ENCODE measurements at places on chromosomes 4 and X.

DNA sequence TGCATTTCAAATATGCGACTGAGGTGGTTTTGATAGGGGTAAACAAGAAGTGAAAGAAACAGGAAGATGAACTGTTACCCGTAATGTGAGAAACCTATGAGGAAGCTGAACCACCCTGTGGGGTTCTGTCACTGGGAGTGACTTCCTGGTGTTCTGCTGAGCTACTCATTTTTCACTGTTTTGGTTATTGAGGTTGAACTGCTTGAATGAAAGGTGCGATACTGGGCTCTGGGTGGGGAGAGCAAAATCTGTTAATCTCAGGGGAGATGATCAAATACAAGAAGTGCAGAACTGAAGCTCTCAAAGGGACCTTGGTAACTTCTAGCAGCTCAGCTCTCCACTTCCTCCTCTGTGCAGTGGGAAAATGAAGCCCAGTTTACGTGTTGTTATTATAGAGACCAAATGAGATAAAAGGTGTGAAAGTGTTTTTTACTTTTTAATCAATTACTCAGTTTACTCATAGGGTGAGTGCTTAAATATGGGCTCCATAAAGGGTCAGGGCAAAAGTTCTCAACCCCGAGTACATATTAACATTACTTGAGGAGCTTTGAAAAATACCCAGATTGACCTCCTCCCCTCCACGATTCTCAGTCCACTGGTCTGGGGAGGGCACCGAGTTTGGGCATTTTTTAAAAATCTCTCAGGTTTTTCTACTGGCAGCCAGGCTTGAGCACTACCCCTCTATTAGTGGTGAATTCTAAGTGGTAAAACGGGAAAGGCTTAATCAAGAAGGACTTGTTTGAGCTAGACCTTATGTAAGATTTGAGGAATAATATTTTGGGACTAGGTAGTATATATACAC lies 66.7 kb downstream of the COQ2 start:
- DNase-seq, result no peak

DNA sequence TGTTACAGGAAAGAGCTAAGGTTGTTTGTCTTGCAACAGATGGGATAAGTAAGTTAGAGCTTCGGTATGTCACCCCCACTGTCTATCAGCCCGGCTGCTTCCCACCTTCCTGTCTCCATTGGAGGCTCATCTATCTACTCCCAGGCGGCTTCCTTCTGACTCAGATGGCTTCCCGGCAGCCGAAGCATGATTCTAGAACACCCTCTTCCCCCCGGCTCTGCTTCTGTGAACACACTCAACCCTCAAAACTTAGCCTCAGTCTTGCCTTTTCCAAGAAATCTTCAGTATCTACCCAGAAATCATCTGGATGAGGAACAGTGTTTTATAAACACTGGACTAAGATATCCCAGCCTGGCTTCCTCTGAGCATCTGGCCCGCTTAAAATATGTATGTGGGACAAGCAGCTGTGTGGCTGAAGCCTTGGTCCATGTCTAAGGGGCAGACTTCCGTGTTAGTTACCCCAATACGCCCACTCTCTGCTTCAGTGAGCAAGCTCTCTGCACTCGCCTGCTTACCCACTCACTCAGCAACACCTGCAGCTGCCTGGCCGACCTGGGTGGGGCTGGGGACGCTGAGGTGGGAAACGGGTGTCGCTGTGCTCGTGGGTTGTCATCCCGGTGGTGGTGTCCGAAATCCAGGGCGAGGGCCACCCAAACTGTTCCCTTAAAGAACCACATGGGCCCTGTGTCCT lies 12.0 kb upstream of the SLC2A9 start:
- DNase-seq, result peak; percentile 92

- no peak for DNase-seq
These were observed 12.1 kb downstream of the PCGF3 start for GRCh38 chr4:717601-718320.

- DNase-seq, result no peak
These were observed 178.1 kb downstream of the IL15 start for GRCh38 chr4:141814499-141814898.

DNA sequence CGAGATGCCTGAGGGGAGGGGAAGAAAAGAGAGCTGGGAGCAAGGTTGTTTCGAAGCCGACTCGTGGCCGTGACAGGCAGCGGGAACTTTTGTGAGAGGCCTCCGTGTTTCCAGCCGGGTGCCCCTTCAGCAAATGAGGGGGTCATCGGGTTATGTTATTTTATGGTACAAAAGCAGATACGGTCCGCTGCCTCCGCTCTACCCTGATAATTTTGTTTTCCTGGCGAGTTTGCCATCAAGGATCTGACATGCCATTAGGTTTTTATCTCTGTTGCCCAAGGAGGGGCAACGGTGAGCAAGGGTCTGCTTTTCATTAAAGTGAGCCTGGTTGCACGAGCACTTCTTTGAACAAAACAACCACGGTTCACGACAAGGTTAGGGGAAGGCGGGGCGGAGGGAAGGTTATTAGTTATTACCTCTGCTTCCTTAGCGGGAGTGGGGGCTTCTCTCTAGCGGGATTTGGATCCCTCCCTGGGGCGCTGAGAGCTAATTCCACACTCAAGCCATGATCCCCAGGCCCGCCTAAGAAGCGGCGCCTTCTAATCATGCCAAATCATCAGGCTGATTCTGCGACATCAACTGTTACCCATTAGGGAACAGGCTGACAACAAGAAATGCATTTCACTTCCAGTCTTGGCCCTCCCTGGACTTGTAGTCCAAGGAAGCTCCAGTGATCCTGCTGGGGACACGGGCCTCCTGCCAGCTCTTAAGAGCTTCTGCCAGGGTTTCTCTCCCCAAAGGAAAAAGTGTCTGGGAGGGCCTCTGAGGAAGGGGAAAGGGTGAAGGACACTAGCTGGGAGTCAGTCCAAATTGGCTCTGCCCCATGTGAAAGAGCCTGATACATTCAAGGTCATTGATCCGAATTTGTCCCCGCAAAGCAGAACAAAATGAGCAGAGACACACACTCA lies 617.7 kb downstream of the MID1IP1 start:
- DNase-seq, result no peak

GRCh38 chr4:16187455-16187854 lies 38.8 kb downstream of the TAPT1 start:
- DNase-seq, result no peak

DNA sequence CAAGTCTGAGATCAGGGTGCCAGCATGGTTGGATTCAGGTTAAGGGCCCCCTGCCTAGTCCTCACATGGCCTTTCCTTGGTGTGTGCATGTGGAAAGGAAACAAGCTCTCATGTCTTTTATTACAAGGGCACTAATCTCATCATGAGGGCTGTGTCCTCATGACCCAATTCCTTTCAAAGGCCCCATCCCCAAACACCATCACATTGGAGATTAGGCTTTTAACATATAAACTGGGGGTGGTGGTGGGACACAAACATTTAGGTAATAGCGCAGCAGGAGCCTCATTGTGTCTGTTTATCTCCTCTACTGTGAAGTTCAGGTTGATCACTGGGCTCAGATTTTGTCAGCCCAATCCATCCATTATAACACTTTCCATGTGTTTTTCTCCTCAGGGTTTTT lies 41.0 kb downstream of the BEX3 start:
- DNase-seq, result no peak

DNA sequence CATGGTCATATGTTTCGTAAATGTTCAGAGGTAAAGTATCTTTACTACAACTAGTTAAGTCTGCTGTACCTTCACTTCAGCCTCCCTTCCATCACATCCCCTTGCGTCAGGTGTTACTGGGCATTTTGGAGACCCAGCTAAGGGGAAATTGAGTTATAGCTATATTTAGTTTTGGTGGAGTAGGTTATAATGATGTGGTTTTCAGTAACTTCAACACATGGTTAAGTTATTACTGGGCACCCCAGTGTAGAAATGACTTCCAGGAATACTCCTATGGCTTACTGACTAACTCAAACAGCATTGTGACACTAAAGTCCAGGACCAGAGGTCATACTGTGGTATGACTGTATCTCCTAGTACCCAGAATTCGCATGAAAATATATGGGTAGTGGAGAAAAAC lies 23.4 kb upstream of the ACSL1 start:
- no peak for DNase-seq

DNA sequence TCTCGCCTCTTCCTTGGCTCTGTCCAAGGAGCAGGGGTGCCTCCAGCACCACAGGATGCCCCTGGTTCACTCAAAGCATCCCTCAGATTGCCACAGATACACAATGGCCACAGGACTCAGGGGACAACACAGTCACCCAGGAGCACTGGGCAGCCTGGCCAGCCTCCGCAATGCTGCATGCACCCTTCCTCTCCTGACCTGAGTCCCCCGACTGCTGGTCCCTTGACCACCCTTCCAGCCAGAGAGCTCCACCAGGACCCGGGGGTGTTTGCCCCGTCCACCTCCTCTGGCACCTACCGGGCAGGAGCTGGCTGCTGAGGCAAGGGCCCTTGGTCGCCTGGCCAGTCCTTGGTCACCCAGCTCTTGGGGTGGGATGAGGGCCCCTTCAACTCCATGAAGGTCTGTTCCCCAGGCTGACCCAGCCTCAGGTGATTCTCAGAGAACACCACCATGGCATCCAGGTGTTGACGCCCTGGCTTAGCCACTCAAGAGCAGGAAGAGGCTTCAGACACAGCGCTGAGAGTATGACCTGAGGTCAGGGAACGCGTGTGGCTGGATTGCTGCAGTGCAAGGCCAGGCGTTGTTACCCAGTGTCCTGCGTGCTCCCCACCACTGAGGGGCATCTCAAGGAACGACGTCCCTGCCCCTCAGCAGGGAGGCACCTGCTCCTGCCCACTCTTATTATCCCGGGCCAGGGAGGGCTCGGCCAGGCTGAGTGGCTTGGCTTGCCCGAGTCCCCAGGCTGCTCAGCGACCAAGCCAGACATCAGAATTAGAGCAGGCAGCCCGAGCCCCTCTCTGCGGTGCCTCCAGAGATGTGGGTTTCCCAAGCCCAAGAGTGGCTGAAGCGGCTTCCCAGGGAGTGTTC lies 10.2 kb downstream of the ADRA2C start:
- no peak for DNase-seq

DNA sequence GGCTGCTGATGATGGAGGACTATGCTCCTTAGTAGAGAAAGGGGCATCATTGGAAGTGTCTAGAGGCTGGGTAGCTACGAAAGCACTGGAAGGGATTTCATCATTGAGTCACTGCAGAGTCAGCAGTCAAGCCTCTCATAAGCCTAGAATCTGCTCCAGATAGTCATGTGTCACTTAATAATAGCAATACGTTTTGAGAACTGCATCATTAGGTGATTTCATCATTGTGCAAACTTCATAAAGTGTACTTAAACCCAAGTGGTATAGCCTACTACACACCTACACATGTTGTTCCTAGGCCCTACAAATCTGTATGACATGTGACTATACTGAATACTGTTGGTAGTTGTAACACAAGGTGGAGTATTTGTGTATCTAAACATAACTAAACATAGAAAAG lies 165.6 kb downstream of the PTTG2 start:
- DNase-seq, result no peak

GRCh38 chrX:10120331-10120730 lies 36.4 kb upstream of the CLCN4 start:
- no peak for DNase-seq

DNA sequence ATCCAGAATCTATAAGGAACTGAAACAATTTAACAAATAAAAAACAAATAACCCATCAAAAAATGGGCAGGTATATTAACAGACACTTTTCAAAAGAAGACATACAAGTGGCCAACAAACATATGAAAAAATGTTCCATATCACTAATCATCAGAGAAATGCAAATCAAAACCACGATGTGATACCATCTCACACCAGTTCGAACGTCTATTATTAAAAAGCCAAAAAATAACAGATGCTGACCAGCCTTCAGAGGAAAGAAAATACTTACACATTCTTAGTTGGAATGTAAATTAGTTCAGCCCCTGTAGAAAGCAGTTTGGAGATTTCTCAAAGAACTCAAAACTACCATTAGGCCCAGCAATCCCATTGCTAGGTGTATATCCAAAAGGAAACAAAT lies 687.9 kb upstream of the AADAT start:
- DNase-seq, result no peak

- DNase-seq, result no peak
These were observed 52.9 kb upstream of the HPRT1 start for GRCh38 chrX:134407065-134407376.

- peak; percentile 93 for DNase-seq
These were observed 403 bp upstream of the LGI2 start for GRCh38 chr4:25031077-25031621.

Measured in osteoblast (primary cell).